ENCODE measurements at places on chromosomes 11 and 22.

- DNase-seq, result no peak
Measured at GRCh38 chr11:117980720-117981119, 5.5 kb upstream of the IL10RA start.

GRCh38 chr11:97722721-97723120 is 1298.0 kb upstream of the CNTN5 start:
- no peak for DNase-seq

DNA sequence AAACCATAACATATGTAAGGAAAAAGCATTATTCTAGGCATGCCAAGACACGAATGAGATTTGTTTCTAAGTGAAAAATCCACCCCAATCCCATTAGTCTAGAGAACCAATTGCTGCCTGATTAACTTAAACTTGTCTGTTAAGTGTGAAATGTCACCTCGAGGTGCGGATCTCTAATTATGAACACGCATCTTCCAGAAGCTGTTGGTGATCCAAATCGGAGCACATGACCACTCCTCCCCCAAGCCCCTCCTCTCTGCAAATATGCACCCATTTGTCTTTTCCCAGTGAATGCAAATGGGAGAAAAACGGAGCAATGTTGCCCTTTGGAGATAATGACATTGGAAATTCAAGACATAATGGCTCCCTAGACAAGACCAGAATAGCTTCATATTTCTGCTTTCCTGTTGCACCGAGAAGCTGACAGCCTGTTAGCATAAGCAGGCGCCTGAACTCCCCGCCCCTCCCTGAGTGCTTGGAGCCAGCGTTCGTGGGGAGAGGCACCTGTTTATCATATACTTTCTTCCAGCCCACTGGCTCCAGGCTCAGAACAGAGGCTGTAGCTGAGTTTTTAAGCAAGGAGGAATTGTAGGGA is 6.0 kb upstream of the FXYD6 start:
- no peak for DNase-seq

GRCh38 chr11:27193434-27194225 is 153.0 kb downstream of the BBOX1 start:
- no peak for DNase-seq

DNA sequence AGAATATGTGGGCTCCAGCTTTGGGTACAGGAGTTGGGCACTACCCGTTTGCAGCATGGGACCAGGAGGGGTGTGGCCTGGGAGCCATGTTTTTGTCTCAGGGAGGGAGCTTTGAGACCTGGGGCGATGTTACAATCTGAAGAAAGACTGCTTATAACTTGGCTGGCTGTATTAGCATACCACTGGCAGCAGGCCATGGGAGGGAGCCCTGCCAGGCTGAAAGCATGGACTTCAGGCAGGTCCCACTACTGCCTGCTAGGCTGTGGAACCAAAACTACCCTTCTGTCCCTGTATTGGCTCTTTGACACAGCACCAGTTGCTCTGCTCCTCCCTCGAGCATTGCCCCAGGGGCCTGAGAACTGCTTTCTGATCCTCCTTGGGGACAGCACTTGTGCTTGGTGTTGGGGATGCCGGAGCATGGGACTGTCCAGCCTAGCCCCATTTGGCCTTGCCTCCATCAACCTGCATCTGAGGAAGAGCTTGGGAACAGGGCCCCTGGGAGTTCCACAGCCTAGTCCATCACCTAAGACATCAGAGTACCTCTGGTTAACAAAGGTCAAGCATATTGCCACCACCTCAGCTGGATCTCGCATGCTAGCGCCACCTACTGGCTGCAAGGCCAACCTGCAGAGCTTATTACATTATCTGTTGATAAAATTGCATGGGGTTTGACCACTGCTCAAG is 217.4 kb downstream of the SBF2 start:
- no peak for DNase-seq

Data from bone marrow (tissue), 2 donors.